NCI-H69 (cell line): ENCODE measurements at places on chromosomes 6 and 20.

DNA sequence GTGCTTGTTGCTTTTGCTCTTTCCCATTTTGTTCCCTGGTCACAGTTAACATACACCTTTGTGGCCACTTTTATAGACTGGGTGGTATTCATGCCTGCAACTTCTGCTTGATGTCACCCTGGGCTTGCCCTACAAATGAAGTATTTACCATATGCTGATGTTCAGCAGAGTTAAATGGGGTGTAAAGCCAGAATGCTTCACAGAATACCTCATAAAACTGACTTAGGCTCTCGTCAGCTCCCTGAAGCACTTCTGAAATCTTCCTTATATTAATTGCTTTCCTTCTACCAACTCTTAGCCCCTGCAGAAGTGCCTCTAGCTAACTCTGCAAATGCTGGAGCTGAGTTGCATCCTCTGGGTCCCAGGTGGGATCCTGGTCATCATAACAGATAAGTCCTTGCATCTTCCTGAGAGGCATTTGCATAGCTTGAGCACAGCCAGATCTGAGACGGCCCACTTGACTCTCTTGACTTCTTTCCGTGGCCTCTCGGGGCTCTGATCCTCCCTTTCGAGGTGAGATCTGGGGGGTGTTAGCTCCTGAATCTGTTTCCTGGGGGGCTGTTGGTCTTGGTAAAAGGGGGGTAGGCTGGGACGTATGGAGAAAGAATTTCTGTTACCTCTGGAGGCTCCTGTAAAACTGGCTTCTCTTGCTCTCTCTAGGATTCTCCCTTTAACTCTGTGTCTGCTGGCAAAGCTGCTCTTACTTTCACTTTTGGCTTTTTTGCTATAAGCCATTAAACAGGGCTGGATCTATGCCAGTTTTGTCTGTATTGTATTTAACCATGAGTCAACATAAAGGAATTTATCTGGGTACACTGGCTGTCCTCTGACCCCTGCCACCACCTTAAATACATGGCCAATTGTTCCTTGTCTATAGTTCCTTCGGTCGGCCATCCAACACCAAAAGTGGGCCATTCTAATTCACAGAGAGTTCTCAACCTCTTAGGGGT, 223.0 kb upstream of the SYNCRIP start:
- peak; percentile 12 for DNase-seq

DNA sequence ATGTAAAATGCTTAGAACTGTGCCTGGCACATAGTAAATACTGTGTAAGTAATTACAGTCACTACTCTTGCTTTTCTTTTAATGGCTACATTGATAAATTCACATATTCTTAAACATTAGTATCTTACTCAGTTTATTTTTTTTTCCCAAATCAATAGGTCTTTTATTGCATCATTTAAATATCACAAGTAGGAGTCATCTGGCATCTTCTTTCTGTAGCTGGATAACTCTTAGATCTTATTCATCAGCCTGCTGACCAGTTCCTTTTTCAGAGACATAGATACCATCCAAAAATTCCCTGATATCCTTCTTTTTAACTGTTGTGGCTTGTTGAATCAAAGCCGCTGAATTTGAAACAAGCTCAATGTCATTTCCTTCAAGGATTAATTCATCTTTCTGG, 20.0 kb upstream of the PHF3 start:
- no peak for DNase-seq

DNA sequence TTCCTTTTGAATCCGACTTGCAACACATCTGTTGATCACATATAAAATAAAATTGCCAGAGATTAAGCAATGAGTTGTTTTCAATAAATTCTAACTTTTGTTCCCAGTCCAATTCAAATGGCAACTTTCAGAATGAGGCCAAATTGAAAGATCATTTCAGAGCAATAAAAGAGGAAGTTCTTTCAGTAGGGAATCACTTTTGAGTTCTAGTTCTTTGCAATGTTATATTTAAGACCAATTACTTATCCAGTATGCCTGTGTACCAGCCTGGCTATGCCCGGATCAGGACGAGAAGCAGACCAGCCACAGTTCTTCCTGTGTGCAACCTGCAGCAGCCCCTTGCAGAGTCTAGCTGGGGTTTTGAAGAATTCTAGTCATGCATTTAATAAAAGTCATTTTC, 232.5 kb downstream of the BTBD9 start:
- DNase-seq: no peak

GRCh38 chr20:49186535-49187329, 1.4 kb downstream of the STAU1 start:
- peak; percentile 40 for DNase-seq

GRCh38 chr6:168576388-168576787, 135.4 kb downstream of the SMOC2 start:
- DNase-seq: no peak

DNA sequence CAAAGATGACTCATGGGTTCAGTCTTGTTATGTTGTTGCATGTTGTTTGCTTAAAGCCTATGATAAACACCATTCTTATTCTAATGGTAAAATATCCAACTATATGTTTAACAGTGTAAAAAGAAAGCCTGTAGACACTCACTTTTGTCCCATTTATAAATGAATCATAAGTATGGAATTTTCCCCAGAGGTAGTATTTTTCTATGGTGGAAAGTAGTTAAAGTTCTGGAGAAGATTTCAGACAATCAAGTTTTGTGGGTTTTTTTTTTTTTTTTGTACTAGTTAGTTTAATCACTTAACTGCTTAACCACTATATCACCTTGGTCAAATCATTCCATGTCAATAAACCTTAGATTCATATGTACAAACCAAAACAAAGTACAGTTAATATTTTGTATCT, 35.8 kb downstream of the PTCHD4 start:
- no peak for DNase-seq

- DNase-seq: no peak
Measured at GRCh38 chr6:82987416-82987815, 78.2 kb downstream of the UBE3D start.

DNA sequence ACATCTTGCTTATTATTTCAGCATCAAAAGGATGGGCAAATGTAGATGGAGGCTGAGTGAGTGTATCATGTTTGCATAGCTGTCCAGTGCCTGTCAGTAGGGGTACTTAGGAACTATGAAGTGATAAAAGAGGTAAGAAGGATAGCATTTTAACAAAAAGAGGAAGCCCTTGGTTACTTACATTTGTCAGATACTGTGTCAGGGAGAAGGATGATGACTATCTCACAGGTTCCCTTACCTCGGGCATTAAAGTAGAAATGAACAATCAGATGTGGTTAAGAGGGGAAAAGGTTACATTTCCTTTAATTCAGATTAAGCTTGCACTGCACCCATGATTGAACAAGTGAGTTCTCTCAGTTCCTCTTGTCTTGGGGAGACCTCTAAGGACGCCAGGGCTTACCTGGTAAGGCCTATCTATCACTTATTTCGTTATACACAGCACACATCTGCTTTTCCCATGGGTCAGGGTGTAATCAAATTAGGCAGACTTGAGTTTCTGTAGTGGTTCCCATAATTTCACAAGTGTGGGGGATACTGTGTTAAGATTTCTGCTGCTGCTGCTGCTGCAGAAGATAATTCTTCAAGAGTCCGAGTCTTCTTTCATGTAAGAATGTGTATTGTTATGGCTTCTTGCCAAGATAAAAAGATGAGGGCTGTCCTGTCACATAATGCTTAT, 4.5 kb downstream of the FOXO3 start:
- peak; percentile 31 for DNase-seq

- no peak for DNase-seq
Measured at GRCh38 chr6:83096791-83097190, 29.3 kb downstream of the DOP1A start.

DNA sequence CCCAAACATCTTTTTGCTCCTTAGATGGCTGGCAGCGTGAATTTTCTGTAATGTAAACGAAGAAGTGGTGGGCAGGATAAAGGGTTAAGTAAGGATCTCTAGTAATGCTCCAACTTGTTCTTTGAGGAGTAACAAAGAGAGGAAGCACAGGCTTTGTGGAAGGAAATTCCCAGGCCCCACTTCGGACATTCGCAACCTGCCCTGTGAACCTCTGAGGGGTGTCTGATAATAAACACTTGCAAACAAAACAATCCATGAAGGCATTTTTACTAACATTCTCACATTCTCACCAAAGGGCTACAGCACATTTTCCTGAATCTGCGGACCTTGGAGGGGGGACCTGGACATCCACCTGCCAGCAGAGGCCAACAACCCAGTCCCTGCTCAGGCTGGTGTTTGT, 25.8 kb upstream of the ADGRF5 start:
- no peak for DNase-seq

DNA sequence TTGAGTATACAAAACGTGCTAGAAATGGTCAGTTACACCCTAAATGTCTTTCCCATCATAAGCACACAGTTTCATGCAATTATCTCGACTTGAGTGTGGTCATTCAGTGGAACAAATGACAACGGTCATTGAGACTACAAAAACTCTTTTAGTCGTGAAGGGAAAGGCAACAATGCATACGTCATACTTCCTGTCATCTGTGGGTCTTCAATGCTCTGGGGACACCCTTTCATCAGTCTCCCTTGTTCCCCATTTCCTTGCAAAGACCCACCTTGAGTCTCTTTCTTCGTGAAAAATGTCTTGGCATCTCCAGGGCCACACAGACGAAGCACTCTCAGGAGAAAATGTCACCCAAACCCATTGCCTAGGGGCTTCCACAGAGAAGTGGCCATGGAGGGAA, 238.5 kb downstream of the GMPR start:
- no peak for DNase-seq
